ENCODE measurements at places on chromosomes 6 and 20.

DNA sequence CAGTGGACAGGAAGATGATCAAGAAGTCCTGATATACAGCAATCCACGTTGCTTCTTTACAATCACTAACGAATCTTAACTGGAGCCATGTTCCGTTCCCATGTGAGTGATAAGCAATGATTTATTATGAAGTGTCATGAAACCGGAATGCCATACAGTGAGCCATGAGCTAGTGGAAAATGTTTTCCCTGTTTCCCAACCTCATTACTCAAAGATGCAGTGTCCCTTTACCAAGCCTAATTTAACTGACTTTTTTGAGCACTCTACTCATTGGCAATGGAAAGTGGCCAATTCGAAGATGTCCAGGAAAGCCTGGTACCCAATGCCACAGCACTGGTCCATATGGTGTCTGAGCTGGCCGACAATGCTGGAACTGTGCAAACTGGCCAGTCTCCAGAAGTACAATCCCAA lies 148.3 kb downstream of the ZNF217 start:
- DNase-seq, result no peak

GRCh38 chr6:117306227-117306790 lies 41.0 kb downstream of the VGLL2 start:
- DNase-seq, result no peak

DNA sequence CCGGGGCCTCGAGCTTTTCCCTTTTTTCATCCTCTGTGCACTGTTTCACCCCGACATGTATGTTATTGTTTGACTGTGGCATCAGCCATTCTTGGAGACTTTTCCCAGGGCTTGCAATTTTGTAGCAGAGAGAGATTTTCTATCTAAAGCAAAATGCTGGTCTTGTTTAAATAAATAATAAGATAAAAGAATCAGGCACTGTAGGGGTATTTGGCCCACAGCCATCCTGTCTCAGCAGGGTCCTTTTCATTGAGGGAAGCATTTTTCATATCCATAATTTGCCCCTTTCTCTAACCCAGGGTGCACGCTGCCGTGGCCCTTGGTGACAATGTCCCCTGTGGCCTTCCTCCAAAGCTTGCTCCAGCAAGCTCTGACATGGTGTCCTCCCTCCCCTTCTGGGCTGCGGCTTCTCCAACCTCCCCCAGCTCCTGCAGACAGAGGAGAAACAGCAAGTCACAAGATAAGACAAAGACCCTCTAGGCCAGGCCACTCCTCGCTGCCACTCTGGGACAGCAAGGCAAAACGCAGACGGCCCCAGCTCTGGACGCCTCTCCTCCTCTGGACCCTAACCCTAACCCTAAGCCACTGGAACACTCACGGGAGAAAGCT lies 117.6 kb downstream of the MYLK4 start:
- DNase-seq, result no peak

DNA sequence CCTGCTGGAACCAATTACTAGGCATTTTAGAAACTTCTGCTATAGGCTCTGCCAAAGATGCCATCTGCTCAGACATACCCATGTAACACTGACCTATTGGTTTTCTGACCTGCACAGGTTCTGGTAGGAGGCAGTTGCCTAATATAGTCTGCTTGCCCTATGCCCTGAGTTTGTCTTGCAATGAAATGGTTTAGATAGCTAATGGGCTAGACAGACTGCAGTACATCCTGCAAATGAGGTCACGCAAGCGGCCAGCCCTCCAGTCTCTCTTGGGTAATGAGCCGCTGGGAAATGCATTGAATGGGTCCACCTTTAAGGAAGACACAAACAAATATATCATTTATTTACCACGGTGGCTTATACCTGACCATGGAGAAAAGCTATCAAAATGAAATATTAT lies 90.6 kb upstream of the B3GAT2 start:
- no peak for DNase-seq

GRCh38 chr6:102525336-102525735 lies 1131.8 kb downstream of the GRIK2 start:
- DNase-seq, result no peak

DNA sequence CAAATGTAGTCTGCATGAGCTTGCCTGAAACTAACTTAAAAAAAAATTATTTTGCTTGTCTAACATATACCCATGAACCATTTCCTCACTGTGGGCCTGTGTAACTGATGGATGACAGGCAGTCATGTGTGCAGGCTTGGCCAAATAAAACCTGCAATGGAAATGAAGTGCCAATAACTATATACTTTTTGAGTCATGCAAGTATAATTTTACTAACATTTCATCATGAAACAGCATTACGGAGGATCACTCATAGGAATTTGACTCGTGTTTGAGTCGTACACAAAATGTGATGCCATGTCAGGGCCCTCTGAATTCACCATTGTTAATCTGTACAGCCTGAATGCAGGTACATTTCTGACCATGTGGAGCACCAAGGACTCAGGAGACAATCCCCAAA lies 46.6 kb downstream of the HDDC2 start:
- DNase-seq, result no peak

DNA sequence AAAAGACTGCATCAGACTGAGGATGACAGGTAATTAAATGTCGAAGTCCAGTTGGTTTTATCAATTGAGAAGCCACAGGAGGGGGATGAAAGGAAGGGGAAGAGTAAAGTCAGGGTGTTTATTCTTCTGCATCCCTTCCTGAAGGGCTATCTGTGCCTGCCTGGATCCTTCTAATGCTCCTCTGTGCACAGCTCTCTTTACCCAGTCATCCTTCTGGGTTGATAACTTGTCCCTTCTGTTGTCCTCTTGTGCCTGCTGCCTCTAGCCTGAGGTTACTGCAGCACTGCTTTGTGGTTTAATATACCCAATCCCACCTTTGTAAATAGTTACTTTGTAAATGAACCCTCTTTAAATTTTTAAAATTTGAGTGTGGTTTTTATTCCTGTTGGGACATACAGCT lies 1127.3 kb downstream of the EPHA7 start:
- no peak for DNase-seq

GRCh38 chr6:39357998-39358686 lies 35.6 kb upstream of the KCNK16 start:
- no peak for DNase-seq

DNA sequence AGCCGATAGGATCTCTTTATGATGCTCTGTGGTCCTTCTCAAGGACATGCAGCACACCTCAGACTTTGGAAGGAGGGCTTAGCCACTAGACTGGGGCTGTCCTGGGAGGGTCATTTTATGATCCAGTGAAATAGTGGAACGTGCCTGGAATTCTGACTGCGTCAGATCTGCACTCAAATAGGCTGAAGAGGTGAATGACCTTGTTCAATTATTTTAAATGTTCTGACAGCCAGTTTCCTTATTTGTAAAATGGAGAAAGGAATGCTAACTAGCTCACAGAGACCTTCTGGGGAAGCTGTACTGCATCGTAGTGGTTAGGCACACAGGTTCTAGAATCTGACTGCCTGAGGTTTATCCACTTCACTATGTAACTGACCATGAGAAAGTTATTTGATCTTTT lies 587.5 kb downstream of the MAFB start:
- no peak for DNase-seq
